ENCODE measurements at places on chromosomes 12 and 14.
A peak's percentile ranks its signal among the peaks of the same experiment; 100 is the strongest.

DNA sequence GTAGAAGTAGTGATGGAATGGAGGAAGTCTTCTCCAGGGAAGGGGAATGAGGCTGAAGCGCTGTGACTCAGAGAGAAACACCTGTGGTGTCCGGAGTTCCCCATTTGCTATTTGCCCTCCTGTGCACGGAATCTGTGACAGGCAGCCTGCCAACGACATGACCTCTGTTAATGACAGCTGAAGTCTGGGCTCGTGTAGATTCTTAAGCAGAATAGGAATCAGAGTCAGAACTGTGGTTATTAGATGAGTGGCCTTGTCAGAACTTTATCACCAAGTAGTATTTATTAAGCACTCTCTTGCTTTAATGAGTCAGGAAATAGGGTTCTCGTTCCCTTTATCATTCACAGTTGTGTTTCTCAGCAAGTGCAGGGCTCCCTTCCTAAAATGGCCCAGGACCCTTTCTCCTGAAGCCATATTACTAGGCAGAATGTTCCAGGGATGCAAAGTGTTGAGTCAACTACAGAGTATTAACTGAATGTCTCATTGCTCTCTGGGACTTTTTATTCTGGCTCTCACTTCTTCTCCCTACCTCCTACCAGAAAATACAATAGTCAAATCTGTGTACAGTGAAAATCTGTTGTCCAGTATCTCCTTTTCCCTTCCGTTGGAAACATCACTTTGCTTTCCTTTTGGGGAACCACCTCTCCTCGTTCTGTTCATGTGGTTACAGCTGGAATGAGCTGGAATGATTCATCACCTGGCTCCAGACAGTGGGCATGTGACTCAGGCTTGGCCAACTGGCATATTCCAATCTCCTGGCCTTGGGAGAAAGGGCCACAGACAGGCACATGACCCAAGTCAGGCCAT is 77.8 kb upstream of the MAX start:
- peak; percentile 94 for DNase-seq

- DNase-seq: peak; percentile 81
Measured at GRCh38 chr14:68952531-68953195, 26.4 kb downstream of the ACTN1 start.

- DNase-seq: peak; percentile 77
Measured at GRCh38 chr12:84924981-84925380, 12.4 kb upstream of the SLC6A15 start.

GRCh38 chr12:70854138-70854537 is 66.4 kb downstream of the PTPRR start:
- DNase-seq: peak; percentile 15

- peak; percentile 73 for DNase-seq
Measured at GRCh38 chr12:19198272-19198671, 68.7 kb downstream of the PLEKHA5 start.

GRCh38 chr12:54017027-54017788 is 8.4 kb downstream of the HOXC8 start:
- peak; percentile 71 for DNase-seq

- DNase-seq: no peak
Measured at GRCh38 chr14:52422650-52423356, 108.7 kb downstream of the PTGER2 start.

- no peak for DNase-seq
Measured at GRCh38 chr14:63951429-63951828, 98.6 kb downstream of the SYNE2 start.

DNA sequence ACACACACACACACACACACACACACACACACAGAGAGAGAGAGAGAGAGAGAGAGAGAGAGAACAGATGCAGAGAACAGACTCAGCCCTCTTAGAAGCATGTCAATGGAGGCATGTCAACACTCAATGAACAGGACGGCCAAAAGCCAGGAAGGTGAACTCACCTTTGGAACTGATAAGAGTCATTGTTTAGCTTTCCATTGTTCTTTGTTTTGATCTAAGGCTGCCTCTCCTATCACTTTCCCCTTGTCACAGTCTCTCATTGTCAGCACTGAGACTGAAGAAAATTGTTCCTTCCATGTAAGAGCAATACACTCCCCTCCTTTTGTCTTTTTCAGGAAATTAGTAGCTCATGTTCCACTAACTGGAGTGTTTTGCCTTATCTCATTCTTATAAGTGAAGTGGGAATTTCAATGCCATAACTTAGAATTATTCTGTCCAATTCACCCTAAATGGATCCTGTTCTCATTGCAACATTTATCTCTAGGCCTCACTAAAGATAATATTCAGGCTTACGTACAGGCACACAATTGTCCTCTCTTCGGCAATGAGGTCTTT is 218.0 kb downstream of the DUSP6 start:
- no peak for DNase-seq

DNA sequence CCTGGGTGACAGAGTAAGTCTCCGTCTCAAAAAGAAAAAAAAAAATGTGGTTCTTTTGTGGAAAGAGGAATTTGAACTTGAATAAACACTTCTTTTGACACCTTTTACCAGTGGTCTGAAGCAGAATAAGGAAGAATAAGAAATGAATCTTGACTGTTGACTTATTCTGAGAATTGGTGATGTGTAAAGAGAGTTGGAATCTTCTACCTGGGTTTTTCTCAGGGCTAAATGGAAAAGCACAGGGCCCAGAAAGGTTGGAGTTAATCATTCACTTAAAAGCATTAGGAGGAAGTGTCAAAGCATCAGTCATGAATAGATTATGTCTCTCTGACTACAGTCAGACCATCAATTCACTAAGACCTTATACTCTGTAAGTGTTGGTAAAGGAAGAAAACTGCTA is 13.9 kb downstream of the PNMA1 start:
- no peak for DNase-seq

- peak; percentile 66 for DNase-seq
Measured at GRCh38 chr12:14885718-14886221, at the start of gene MGP. Gene MGP, minus strand, starts transcription at chr12:14885854. Its CDS starts 63 bp downstream, at chr12:14885791.

- DNase-seq: no peak
Measured at GRCh38 chr12:62817556-62818271, 117.2 kb downstream of the PPM1H start.

DNA sequence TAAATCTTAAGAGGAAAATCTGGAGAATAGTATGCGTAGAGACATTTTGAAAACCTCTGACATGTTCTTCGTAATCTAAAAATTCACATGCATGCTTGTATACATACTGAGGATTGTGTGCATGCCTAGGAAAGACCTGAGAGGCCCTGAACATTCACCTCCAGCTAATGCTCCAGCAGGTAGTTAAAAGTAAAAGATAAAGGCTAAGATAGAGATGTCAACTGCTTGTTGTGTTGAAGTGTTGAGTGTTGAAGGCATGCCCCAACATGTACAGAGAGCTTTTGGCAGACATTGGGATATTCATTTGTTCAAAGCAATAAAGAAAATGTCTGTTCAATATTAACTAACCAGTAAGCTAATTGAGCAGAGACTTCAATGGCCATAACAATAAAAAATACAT is 118.6 kb upstream of the SYT1 start:
- no peak for DNase-seq

- DNase-seq: peak; percentile 57
Measured at GRCh38 chr12:126874427-126875026, 1392.4 kb upstream of the TMEM132C start.

DNA sequence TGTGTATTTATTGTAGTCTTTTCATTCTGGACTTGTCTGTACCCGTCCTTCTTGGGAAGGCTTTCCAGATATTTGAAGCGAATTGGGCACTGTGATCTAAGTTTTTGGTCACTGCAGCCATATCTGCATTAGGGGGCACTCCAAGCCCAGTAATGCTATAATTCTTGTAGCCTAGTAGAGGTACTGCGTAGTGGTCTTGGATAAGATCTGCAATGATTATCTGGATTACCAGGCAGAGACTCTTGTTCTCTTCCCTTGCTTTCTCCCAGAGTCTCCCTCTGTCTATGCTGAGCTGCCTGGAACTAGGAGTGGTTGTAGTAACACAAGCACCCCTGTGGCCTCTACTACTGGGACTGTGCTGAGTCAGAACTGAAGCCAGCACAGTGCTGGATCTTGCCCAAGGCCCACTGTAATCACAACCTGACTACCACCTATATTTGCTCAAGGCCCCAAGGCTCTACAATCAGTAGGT is 30.0 kb downstream of the SLC38A2 start:
- peak; percentile 63 for DNase-seq

DNA sequence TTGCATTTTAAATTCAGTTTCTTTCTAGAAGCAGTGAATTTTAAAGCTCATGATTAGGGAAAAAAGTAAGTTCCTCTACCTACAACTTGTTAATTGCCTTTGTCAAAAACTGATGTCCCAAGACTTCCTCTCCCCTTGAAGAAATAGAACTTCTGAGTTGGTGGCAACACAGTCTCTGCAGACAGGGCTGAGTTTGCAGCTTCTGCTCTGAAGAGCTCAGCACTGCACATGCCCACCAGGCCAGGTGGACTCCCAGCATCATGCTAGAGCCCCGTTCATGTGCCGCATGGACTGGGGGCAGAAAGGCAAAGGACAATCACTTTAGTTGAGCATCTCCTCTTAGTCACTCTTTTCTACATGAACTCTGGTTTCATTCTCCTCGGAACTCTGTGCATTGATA is 620.1 kb downstream of the VRK1 start:
- no peak for DNase-seq

DNA sequence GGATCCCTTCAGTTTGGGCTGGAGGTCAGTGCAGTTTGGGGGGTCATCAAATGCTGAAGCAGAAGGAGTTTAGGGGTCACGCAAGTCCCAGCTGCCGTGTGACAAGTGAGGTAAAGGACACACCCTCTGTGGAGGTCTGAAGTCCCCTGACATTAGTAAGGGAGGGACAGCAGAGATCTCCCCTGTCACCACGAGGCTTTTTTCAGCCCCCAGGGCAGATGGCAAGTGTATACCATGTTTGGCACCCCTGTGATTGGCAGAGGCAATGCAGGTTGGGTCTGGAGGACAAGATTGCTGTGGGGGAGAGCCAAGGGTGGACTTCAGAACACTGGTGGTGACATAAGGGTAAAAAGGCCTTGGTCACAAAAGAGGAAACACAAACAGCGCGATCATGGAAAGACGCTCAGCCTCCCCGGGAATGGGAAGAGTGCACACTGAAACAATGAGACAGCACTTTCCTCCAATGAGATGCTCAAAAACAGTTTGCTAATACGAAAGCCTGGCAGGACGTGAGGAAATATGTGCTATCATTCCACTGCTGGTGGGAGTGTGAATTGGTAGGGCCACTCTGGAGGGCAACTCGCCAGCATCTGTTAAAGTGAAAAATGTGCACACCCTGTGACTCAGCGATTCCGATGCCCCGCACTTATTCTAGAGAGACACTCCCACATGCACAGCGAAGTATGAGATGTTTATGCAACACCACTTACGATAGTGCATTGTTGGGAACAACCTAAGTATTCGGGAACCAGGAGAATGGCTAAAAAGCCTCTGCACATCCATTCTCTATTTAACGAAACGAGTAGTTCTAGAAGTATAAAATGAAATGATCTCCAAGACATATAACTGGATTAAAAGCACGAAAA is 14.4 kb upstream of the CD27 start:
- peak; percentile 100 for DNase-seq

DNA sequence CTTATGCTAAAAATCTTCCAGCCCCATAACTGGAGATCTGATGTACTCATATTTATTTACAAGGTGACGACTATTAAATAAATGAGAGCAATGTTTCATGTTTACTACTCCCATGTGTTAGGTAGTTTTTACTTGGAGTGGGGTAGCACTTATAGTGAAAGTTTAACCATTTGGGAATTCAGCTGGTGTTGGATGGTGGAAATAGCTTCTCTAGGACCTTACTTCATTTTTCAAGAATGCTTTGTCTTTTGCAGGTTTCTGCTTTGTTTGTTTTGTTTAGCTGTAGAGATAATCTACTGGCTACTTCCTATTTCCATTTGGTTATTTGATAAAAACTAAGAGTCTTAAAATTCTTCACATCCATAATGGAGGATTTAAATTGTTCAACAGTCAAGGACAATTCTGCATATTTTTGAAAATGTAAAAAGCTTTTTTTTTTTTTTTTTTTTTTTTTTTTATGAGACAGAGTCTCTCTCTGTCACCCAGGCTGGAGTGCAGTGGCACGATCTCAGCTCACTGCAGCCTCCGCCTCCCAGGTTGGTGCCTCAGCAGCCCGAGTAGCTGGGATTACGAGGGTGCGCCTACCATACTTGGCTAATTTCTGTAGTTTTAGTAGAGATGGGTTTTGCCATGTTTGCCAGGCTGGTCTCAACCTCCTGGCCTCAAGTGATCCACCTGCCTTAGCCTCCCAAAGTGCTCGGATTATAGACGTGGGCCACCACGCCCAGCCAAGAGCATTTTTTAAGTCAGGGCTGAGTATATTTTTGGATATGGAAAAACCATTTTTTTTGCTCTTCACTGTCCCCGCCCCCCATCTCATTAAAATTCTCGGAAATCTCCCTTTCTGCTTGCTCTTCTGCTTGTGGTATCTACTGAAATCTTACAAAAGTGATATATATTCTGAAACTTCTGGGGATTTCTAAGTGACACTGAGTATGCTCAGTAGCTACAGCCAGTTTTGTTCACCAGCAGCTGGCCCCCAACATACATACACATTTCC is 1.4 kb upstream of the ABCD2 start:
- DNase-seq: no peak

DNA sequence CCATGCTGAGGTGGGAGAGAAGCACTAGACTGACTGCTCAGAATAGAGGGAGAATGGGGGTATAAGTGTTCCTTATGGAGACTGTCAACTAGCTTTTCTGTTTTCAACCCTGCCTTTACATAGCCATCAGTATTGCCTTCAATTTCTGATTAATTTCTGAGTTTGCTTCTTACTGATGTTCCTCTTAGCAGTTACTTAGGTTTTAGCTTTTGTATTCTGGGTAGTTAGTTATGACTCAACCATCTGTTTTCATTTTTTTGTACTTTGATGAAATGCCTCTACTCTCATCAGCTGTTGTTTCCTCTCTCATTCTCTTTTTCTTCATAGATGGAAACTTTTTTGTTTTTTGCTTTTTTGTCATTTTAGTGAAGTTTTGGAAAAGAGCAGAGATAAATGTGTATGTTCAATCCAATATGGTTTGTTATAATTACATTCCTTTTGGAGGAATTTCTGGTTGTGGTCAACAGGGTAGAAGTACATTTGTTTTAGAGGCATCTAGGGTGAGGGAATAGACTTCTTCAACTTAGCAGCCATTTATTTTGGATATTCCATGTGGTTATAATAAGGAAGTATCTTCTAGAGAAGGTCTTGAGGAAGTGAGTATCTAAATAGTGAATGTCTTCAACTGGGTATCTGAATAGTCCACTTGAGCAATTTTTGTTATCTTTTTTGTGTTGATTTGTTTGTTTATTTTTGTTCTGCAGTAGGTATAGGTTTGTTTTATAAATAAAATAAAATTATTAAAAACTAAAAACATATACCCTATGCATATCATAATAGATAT is 29.6 kb downstream of the PMCH start:
- DNase-seq: peak; percentile 54

GRCh38 chr14:69879175-69880043 is at the start of gene SMOC1:
Gene SMOC1, plus strand, starts transcription at chr14:69879416. Its CDS starts 263 bp downstream, at chr14:69879679.
- peak; percentile 48 for DNase-seq

GRCh38 chr12:8449355-8449859 is 6.4 kb upstream of the CLEC6A start:
- DNase-seq: no peak

- DNase-seq: peak; percentile 24
Measured at GRCh38 chr12:75892731-75893408, 138.7 kb downstream of the PHLDA1 start.

DNA sequence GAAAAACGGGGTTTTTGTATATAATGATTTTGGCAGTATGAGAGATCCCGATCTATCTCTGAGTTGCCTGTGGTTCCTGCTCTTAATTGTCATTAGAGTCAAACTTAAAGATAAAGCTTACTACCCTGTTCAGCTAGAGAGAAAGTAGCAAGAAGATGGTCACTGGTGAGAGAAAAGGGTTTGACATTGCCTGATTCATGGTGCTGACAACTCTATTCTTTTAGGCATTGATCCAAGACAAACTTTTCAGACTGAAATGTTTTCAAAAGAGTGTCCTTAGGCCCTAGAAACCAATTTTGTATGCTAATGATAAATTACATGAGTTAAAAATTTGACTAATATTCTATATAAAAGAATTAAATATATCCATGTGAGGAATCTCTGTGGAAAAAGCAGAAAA is 35.1 kb downstream of the PELI2 start:
- DNase-seq: no peak

Data from GM23248 (cell line).